Dorsolateral prefrontal cortex (tissue), 122 donors: ENCODE measurements at places on chromosomes 7 and 10.

DNA sequence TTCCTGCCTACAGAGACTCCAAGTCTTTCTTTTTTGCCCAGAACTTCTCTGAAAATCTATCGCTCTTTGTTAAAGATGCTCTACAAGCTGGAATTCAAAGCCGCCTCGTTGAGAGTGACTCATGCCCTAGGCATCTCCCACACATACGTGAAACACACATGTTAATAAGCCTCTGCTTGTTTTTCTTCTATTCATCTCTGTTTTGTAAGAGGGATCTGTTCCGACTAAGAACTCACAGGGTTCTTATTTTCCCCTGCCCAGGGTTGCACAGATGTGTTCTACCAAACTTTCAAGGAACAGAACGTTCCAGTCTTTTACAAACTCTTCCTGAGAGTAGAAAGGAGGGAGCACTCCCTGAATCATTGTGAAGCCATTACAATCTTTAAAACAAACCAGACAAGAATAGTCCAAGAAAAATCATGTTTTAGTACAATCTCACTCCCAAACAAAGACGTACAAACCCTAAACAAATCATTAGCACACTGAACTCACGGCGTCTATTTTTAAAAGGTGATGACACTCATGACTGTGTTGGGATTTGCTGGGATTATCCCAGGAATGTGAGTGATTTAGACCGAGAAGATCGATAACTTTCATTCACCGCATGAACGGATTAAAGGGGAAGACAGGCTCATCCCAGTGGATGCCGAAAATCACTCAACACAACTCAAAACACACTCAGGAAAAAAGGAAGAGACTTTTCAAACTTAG lies 55.3 kb upstream of the INPP5A start:
- DNase-seq: no peak

GRCh38 chr10:60461688-60462087 lies 72.0 kb upstream of the ANK3 start:
- no peak for DNase-seq

- no peak for DNase-seq
Measured at GRCh38 chr7:4274286-4274685, 407.8 kb upstream of the FOXK1 start.

GRCh38 chr10:129921801-129922597 lies 42.1 kb downstream of the EBF3 start:
- DNase-seq: no peak

- no peak for DNase-seq
Measured at GRCh38 chr7:84122582-84123360, 71.8 kb downstream of the SEMA3A start.

DNA sequence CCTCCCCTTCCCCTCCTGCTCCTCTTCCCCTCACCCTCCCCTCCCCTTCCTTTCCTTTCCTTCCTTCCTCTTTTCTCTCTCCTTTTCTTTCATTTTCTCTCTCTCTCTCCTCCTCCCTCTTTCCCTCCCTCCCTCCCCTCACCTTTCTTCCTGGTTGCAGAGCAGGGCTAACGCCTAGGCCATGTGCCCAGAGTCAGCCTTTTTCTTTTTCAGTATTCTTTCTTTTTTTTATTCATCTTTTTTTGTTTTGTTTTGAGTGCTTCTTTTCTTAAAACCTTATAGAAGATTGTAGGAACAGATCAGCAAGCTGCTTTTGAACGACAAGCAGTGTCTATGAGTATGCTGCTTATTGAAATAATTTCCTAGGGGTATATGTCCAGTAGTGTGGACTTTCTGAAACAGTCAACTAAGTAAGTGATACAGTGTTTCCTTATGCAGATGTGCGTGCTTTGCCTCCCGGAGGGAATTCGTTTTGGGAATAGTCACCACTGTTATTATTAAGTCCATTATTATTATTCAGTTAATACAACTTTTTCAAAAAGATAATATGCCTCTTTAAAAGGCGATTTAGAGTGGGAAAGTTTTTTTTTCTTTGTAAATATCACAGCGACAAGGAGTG lies 219.2 kb downstream of the CAMK1D start:
- DNase-seq: no peak

GRCh38 chr7:88761779-88762178 lies 2.3 kb downstream of the ZNF804B start:
- DNase-seq: no peak

GRCh38 chr7:99407872-99408378 lies 472 bp downstream of the PDAP1 start:
- DNase-seq: peak; percentile 62

GRCh38 chr10:119449760-119450461 lies 92.6 kb downstream of the RGS10 start:
- DNase-seq: no peak

DNA sequence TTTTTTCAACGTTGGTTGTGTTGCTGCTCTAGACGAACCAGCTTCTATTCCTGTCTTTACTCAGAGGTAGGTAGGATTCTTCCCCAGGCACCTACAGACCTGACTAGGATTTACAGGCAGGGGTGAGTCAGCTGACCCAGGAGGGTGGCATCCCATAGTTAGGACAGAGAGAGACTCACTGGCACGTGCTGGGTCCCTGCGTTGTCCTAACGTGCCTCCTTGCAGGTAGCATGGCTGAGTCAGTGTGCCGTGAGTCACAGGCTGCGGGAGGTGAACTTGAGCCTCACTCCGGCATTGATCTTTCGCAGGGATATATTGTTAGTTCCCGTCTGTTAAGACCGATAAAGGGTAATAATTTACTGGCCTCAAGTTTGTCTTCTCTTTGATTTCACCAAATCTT lies 96.5 kb downstream of the PFKFB3 start:
- no peak for DNase-seq

- DNase-seq: no peak
Measured at GRCh38 chr7:153835103-153835502, 217.1 kb upstream of the DPP6 start.

GRCh38 chr10:60846173-60846572 lies 67.9 kb downstream of the CDK1 start:
- no peak for DNase-seq

- no peak for DNase-seq
Measured at GRCh38 chr7:72309476-72309875, 102.7 kb downstream of the CALN1 start.

GRCh38 chr7:46969303-46970130 lies 612.4 kb downstream of the TNS3 start:
- no peak for DNase-seq

GRCh38 chr10:97023401-97024167 lies 162.2 kb downstream of the SLIT1 start:
- no peak for DNase-seq

DNA sequence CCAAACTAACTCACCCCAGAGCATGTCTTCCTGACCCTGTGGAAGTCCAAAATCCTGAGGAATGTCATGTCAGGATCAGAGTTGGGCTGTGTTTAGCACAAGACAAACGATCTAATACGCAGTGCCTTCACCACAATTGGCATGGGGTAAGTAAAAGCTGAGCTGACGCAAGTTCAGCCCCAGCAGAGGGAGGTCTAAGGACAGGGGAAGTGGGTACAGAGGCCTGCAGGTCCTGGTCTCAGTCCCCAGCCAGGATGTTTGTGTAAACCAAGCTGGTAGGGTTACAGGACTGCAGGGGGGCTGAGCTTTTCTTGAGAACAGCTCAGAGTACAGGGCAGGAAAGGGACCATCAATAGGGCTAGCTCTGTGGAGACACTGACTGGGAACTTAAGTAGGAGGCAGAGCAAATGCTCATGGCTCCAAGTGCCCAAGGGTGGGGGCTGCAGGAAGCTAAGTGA lies 5.3 kb upstream of the KCNIP2 start:
- no peak for DNase-seq

GRCh38 chr10:58577437-58577777 lies 64.7 kb downstream of the BICC1 start:
- DNase-seq: no peak

DNA sequence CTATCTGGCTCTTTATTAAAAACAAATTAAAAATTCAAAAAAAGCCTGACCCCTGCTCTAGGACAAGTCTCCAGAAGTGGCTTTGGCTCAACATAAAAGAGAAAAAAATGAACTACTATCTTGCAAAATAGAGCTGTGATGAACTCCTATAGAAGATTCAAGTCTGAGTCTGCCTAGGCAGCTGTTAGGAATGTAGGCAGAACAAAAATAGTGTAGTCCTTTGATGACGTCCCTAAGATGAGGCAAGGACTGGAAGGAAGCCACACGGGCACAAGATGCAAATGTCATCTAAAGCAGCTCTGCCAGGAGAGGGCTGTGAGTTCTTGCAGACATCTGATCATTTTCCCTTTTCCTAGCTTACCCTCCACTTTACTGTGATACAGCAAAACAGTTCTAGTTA lies 20.5 kb downstream of the ASNS start:
- DNase-seq: no peak

- DNase-seq: no peak
Measured at GRCh38 chr7:2313450-2314208, 612 bp downstream of the SNX8 start.

DNA sequence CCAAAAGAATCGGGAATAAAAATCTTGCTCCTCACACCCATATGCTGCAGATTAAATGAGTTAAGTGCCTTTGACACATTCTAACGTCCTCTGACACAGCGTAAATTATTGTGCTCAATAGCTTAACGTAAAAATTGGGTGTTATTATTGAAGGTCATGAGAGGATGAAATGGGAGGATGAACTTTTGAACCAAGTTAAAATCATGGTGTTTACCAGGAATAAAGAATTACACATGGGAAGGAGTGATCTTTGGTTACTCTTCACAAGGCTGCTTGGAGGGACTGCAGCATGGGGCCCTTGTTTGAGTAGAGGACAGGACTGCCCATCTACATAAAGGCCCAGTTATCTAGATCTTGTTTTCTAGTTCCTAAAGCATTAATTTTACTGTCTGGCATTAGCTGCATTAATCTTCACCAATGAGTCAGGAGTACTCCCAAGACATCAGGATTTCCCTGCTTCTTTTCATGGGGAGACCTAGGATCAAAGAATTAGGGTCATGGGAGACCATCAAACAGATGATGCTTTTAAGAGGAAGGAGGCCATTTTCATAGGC lies 84.9 kb upstream of the PRR15 start:
- no peak for DNase-seq

GRCh38 chr10:125085258-125086054 lies 74.9 kb downstream of the CTBP2 start:
- no peak for DNase-seq

GRCh38 chr10:93181271-93182048 lies 107.8 kb downstream of the CYP26A1 start:
- no peak for DNase-seq

DNA sequence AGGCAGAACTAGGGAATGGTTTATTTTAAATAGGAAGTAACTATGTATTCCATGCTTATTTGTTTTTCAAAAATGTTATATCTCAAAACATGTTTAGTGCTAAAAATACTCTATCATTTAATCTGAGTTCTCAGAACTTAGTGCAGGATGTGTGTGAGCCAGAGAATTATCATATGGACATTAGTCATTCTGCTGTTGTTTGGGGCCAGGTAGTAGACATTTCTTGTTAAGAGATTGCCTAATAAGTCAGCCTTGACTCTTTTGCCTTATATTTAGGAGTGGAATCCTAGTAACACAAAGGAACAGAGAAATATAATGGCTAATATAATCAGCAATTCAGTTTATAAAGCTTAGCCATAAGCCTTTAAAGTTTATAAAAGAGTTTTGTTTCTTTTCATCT lies 149.8 kb downstream of the CCSER2 start:
- no peak for DNase-seq

DNA sequence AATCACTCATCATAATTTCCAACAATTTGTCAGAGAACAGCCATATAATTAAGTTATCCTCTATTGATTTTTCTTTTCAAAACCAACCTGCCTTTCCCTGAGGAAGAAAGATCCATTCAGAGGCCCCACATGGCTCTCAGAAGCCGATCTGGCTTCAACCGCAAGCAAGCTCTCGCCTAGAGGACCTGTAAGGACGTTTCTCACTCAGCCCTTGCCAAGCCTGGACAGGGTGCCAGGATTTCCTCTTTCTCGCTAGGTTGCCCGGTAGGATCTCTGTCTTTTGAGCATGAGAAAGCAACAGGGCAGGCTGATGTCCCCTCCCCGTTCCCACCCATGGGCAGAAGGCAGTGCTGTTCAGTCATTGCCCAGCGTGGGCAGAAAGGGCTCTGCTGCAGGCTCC lies 13.0 kb downstream of the AIFM2 start:
- no peak for DNase-seq

GRCh38 chr10:133403359-133403758 lies 9.4 kb downstream of the MTG1 start:
- DNase-seq: peak; percentile 22

GRCh38 chr7:85699482-85699881 lies 512.6 kb upstream of the SEMA3D start:
- no peak for DNase-seq

GRCh38 chr7:129911790-129912189 lies 41.0 kb downstream of the UBE2H start:
- no peak for DNase-seq

- DNase-seq: no peak
Measured at GRCh38 chr7:90563286-90563685, 32.8 kb upstream of the CDK14 start.

DNA sequence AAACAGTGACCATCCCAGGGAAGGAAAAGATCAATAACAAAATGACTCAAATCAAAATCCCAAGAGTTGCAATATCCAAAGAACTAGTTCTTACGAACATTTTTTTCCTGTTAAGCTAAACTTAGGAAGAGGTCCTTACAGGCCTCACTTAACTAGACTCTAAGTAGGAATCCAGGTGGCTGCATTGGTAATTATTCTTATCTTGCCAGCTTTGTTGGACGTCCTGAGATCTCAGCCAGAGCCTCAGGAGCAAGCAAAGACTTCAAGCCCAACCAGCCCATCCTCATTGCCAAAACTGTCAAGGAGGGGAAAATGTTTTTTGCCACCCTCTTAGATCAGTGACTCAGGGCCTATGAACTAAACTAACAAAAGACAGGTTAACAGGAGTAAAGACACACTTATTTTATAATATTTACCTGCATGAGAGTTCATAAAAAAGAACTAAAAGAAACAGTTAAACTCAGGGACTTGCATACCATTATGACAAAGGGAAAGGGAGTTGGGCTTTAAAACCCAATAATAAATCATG lies 18.3 kb upstream of the PPP1R9A start:
- DNase-seq: no peak
